Activated CD4-positive, alpha-beta T cell treated with anti-CD3 and anti-CD28 coated beads, Interleukin-2, Interleukin-6, amounts not matched to agents 100 ng/mL and 50 ng/mL, durations not matched to agents 16 hours and 8 hours (primary cell): ENCODE measurements at places on chromosomes 3 and 15.

- peak; percentile 96 for DNase-seq
Observed at GRCh38 chr15:65028921-65029735, at the start of gene MTFMT. MTFMT (minus strand) TSS chr15:65029639; CDS start chr15:65029613, 26 bp downstream.

DNA sequence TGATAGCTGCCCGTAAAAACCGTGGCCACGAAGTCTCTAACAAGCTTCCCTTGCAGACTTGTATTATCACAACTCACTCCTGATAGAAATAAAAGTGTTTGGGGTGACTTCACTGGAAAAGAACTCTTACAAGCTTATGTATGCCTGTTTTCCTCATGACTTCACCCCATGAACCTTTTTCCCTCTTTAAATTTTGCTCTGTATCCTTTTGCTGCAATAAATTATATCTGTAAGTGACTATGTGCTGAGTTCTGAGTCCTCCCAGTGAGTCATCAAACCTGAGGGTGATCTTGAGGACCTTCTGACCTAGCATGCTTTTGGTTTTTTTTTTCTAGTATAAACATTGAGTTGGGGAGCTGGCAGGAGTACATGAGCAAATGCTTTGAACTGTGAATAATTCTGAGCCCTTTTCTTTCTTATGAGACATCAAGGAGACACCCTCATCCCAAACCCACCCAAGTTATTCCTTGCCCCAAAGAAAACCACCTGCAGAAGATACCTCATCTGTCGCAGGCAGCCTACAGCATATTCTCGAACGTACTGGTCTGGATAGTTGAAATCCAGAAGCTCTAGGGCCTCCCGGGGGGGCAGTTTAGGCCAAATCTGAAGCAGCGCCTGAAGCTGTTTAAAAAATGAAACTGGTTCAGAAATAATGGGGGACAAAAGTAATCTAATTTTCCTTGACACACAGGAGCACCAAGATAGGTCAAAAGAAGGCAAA lies 85.9 kb downstream of the FAIM start:
- DNase-seq, result no peak

- no peak for DNase-seq
Observed at GRCh38 chr3:22496641-22497040, 706.5 kb upstream of the UBE2E2 start.

- DNase-seq, result no peak
Observed at GRCh38 chr15:78421238-78421965, 16.6 kb upstream of the IREB2 start.

DNA sequence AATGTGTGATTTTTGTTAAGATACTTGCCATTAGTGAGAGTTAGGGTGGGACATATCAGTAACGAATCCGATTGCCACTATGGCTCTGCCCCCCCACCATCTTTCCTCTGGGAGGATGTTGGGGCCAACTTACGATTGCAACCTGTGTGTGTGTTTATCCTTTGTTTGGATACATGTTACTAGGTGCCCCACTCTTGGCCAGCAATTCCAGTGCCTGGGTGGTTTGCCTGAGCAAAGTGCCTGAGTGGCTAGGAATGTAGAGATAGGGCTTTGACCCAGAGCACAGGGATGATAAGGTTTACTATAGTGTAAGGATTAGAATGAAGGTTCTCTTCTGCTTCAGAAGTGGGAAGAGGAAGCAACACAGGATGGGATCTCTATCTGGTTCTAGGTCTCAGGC lies 231.8 kb downstream of the TP63 start:
- DNase-seq, result no peak
